ENCODE measurements at places on chromosomes 6 and 20.

DNA sequence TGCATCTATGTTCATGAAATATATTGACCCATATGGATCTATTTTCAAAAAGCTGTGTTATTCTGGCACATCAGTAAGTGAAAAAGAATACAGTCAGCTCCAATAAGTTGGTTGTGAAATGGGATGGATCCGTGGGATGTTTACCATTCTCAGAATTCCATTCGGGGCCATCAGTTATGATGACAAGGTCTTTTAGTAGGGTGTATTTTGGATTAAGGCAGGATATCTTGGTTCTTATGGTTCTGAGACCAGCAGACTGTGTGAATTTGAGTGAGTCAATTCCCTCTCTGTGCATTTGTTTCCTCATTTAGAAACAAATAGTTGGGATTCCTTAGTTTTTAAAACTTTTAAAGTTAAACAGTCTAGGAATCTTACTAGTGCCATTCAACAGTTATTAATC lies 287.4 kb downstream of the CD109 start:
- no peak for DNase-seq

GRCh38 chr6:67887747-67888545 lies 747.1 kb upstream of the ADGRB3 start:
- no peak for DNase-seq

- no peak for DNase-seq
These were observed 423.4 kb downstream of the CD83 start for GRCh38 chr6:14540810-14541540.

- no peak for DNase-seq
These were observed 407.1 kb upstream of the MARCKS start for GRCh38 chr6:113450061-113450465.

DNA sequence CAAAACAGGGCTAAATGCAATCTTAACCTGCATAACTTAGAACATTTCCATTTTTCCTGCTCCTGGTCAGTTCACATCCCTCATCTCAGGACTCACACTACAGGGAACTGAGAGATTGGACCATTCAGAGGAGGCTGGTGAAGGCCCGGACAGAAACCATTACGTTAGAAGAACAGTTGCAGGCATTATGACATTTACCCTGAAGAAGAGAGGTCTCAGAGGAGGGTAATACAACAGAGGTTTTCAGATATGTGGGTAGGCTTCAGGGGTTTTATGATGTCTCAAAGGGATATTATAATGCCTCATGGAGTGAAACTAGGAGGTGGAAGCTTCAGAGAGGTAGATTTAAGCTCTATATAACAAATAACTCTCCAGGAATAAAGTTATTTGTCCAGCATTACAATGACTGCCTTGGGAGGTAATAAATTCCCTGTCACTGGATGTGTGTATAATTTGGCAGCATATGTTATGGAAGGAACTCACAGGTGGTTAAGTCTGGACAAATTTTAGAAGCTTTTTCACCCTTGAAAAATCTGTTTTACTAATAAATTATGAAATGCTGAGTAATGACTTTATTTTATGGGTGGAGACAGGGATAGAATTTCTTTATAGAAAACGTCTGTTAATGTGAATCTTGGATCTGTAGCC lies 36.7 kb upstream of the RIPOR2 start:
- DNase-seq: no peak

DNA sequence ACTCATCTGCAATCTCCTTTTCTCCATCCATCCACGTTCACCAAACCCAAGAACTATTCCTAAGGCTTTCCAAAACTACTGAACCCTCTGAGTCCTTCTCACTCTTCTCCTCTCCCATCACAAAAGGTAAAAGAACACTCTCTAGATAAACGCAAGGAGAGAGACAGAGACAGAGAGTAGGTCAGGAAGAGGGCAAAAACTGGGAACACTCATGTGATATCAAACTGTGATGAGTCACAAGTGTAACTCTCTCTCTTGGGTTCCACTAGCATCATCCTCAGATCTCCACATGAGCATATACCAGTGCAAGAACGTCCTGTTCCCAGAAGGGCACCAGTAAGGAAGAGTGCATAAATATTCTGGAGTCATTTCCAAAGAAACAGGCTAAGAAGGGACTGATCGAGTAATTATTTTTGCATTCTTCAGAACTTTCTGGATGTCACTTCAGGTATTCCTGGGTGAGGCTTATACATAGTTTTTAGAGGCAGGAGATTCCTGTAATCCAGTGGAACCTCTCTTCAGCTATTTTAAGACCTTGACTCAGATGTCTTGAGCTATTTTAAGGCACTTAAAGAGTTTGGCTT lies 47.3 kb upstream of the STXBP5 start:
- DNase-seq: no peak

DNA sequence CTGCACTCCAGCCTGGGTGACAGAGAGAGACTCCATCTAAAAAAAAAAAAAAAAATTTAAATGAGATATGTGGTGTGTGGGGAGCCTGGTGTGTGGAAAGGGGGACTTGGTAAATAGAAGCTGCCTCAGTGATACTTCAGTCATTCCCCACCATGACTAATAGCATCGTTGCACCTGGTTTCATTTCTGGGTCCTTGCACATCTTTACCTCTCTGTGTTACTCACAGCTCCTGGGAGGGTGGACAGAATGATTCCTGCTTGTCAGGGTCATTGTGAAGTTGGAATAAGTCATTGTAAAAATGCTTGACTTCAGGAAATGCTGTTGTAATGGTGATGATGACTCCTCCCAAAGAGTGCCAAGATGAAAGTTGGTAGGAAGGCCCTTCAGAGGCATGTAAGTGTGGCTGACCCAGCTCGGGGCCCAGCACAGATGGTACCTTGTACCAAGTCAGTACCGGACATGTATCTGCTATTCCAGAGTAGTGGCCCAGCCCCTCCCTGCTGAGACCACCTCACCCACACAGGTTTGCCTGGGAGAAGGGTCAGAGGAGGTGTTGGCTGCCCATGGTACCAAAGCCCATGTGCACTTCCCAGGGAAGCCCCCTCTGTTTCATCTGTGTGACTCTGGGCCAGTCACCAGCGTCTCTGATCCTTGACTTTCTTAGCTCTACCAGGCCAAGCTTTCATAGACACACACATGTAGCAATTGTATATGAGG lies 48.4 kb downstream of the PLAGL2 start:
- DNase-seq: no peak

- no peak for DNase-seq
These were observed 306.9 kb downstream of the DHX35 start for GRCh38 chr20:39268981-39269461.

GRCh38 chr20:5919626-5920544 lies 30.4 kb downstream of the TRMT6 start:
- no peak for DNase-seq

DNA sequence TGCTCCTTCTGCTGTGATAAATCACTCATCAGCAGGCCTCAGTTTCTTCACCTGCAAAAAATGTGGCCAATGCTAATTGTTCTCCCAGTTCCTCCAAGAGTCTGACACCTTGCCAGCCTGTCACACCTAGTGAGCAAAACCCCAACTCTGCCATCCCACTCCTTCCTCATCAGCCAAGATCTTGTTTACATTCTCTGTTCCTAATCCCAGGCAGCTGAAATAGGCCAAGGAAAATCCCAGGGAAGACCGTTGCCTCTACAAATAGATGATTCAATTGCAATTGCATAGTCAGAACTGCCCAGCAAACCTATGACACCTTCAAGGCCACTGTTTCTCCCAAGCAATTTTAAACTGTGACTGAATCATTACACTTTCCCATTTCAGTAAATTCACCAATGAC lies 78.7 kb downstream of the GMDS start:
- DNase-seq: no peak

DNA sequence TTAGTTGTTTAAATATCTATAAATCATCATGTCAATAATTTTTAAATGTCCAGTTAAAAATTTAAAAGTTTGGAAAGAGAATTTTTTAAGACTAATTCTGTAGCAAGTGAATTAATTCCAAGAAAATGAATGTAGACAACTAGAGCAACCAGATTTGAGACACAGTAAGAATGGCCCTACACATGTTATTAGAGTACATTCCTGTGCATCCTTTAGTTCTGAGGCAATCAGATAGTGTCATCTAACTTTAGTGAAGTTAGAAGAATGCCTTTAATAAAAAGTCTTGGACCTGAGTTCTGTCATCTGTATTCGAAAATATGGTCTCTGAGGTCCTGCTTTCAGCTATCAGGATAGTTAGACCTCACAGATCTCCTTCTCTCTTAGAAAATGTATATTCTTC lies 63.7 kb downstream of the HIVEP2 start:
- no peak for DNase-seq

- DNase-seq: no peak
These were observed at the start of gene MLN for GRCh38 chr6:33803571-33804053. Gene MLN, minus strand, starts transcription at chr6:33804003. Its CDS starts 2,840 bp downstream, at chr6:33801163.

DNA sequence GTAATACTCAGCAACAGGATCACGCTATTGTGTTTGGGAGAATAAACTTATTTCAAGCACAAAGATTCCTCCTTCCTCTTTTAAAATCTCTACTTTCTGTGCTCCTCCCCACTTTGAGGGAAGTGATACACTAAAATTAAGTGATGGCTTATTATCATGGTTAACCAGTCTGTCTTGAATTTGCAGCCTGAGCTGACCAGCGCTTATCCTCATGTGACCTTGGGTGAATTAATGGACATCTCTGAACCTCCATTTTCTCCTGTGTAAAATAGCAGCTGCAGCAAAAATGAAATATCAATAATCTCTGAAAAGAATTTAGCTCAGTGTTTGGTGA lies 222.6 kb downstream of the BCAS1 start:
- no peak for DNase-seq

- no peak for DNase-seq
These were observed 143.8 kb upstream of the CDYL start for GRCh38 chr6:4632421-4632820.

DNA sequence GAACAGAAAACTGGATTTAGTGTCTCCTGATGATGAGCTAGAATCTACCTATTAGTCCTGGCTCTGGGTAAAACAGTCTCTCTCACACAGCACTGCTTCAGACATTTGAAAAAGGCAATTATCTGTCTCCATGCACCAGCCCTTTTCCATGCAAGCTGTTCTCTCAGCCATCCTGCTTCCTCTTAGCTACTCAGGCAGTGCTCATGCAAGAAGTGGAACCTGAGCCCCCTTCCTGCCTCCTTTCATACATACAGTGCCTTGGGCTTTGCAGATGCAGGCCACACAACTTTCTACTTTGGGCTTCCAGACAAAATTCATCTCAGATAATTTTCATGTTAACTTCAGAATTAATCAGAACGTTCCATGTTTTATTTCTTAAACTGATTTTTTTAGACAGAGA lies 151.3 kb downstream of the RALGAPA2 start:
- DNase-seq: no peak

DNA sequence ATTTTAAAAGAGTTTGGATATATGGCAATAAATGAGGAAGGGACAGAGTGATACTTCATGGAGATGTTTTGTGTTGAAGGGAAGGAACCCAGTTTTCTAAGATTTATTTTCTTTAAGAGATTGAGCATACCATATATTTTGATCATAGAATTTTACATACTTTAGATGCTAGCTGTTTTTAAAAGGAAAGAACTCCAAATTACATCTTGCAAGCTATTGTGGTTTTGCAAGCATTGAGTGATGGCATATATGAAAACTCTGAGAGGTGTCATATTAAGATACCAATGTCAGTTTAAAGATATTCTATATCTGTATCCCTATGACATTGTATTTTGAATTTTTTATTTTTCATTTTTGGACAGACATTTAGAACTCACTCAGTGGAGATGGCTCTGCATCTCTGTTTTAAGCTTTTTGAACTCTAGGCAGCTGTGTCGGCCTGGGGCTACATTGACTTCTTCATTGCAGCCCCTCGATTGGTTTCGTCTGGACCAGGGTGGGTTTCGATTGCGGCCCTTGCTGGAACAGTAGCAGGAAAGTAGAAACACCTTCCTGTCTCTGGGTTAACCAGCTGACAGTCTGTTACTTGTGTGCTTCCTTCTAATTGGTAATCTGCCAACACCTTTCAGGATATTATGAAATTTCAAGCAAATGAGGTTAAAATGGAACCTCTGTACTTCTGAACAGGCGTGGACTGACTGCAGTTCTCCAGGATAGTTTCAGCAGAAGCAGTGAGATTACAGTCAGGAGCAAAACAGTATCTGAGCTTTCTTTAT lies 14.0 kb downstream of the IGF2R start:
- no peak for DNase-seq

GRCh38 chr6:92684386-92684785 lies 735.0 kb downstream of the EPHA7 start:
- no peak for DNase-seq

DNA sequence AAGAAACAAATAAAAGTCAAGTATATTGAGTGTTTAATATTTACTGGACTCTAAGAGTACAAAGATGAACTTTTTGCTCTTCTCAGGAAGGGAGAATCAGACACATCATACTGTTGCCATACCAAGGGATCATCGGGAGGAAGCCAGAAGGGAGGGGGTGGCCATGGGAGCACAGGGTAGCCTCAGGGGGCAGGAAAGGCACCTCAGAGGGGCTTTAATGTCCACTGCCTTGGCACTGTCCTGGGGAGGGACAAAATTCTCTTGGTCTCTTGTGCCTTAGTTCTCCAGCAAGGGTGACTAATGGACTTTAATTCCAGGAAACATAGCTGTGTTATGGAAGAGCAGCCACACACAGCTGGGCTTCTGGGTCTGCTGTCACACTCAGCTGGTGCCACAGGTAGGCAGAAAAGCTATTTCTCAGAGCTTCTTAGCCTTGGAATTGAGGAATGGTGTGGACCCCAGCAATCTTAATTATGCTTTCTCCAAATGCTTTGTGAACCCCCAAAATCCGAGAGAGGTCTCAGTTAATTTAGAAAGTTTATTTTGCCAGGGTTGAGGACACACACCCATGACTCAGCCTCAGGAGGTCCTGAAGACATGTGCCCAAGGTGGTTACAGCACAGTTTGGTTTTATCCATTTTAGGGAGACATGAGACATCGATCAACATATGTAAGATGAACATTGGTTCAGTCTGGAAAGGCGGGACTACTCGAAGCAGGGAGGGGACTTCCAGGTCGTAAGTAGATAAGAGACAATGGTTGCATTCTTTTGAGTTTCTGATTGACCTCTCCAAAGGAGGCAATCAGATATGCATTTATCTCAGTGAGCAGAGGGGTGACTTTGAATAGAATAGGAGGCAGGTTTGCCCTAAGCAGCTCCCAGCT lies 53.2 kb downstream of the MRAP2 start:
- no peak for DNase-seq

DNA sequence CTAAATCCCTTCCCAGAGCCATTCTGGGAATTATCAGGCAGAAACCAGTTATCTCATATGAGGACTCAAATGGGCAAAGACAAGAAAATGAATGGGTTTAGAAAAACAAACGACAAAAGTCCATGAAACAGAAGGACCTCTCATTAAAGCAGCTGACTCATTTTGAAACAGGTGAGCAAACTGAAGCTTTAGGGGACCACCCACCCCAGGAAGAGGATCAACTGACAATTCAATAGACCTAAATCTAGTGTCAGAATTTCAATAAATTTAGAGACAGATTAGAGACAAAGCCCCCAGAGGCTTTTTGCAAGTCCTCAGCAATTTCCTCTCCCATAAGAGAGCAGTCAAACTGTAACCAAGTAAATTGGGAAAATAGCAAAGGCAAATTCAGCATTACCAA lies 333.8 kb downstream of the PTPRT start:
- no peak for DNase-seq

Measured in effector CD8-positive, alpha-beta T cell (primary cell).